Inflammatory macrophage treated with lipopolysaccharide for 1 hour (primary cell): ENCODE measurements at places on chromosomes 6 and 20.

DNA sequence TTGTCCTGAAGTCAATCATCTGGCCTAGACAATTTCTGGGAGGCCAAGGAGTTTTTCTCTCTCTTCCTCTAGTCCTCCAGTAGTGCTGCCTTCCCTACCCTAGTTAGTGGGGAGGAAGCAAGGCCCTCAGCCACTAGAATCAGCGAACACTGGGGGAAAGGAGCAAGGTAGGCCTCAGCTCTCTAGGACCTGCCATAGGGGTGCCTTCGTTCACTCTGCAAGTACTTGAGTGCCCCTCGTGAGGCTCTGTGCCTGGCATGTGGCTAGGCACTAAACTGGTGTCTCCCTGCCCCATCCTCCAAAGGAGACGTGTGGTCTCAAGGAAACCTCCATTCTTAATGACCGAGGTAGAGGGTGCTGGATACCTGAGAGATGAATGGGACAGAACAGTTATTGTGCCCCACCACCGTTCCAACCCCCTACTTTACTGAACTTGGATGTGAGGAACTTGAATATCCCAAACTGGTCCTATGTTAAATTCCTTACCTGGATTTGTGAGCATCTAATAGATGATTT, 1.1 kb downstream of the DEF6 start:
- no peak for DNase-seq

- no peak for DNase-seq
Measured at GRCh38 chr6:69880601-69881000, 14.2 kb downstream of the COL19A1 start.

- no peak for DNase-seq
Measured at GRCh38 chr20:21767739-21768223, 62.3 kb downstream of the PAX1 start.

- no peak for DNase-seq
Measured at GRCh38 chr6:8193541-8193940, 91.2 kb upstream of the EEF1E1 start.

DNA sequence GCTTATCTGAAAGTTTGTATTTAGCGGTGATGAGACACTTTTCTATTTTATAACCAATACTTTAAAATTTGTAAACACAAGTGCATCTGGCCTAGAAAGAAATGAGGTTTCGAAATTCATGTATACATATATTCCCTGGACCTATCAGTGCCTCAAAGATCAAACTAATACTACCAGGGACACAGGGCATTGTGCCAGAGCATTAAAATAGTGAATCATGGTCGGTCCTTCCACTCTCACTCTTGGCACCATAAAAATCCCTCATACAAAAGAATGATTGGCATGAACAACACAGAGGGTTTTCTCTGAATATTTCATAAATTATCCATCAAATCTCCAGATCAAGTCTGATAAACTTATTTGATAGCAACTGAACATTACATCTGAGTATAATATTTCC, 62.0 kb downstream of the MMUT start:
- DNase-seq, result no peak

DNA sequence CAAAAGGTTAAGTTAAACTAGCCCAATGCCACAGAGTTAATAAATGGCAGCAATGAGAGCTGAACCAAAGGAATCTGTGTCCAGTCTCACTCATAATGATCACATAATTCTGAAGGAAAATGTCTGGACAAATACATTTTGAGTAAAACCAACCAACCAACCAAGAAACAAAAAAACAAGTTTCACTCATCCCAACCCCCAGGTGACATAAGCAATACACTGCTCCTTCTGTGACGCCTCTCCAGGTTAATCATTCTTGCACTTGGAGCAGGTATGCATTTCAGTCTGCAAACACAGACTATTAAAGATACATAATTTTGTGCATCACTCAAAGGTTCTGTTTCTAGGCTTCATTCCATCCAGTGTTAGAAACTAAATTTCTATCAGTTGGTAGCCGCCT, 35.2 kb upstream of the MC3R start:
- DNase-seq, result no peak

DNA sequence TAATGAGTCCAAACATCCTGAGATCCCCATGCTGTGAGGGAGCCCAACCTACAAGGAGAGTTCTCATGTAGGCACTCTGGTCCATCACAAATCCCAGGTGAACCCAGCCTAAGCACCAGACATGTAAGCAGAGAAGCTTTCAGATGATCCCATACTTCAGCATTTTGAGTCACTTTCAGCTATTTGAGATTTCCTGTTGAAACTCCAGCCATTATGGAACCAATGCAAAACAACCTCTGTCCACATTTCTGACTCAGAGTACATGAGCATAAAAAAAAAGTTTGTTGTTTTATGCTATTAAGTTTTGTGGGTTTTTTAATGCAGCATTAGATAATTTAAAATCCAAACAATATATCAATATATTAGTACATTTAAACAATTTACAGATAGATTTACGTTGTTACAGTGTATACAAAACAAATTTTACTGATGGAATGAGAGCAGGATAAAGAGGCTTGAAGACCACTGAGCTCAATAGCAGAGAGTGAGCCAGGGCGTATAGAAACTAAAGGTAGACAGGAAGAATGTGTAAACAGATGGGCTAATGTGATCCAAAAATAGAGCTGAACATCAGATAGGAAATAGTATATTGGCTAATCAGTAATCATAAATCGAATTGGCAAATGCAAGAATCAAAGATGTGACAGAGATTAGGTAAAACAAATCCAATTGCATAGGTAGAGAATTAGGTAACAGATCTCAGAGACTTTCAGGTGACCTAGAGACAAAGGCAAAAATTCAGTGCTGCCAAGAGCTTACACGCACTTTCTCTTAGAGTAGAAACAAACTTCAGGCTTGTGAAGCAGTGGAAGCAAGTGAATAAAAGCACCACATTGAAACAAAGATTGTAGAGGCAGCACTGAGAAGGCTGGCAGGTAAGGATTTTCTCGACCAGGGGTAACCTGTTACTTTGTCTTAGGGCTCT, 36.2 kb upstream of the PLCB1 start:
- no peak for DNase-seq
